ENCODE measurements at places on chromosomes 12 and 14.

DNA sequence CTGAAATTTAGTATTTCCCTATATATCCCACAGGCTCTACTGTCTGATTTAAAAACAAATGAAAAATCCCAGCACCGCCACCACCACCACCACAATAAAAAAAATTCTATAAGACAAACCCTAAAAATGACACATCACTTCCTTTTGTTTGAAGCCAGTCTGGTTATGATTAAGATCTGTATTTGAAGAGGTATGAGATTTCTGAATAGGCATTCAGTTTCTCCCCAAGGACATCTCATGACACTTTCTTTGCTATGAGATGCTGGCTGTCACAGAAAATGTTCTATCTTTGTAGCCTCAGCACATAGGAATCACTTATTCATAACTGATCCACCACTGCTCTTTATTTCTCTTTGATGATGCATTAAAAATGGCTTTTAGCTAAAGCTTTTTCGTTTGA is 1071.0 kb downstream of the SLC6A15 start:
- DNase-seq, result no peak

DNA sequence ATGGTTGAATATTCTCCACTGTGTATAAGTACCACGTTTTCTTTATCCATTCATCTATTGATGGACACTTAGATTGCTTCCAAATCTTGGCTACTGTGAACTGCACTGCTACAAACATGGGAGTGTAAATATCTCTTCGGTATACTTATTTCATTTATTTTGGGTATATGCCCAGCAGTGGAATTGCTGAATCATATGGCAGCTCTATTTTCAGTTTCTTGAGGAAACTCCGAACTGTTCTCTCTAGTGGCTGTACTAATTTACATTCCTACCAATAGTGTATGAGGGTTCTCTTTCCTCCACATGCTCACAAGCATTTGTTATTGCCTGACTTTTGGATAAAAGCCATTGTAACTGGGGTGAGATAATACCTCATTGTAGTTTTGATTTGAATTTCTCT is 623.1 kb upstream of the LRFN5 start:
- no peak for DNase-seq

DNA sequence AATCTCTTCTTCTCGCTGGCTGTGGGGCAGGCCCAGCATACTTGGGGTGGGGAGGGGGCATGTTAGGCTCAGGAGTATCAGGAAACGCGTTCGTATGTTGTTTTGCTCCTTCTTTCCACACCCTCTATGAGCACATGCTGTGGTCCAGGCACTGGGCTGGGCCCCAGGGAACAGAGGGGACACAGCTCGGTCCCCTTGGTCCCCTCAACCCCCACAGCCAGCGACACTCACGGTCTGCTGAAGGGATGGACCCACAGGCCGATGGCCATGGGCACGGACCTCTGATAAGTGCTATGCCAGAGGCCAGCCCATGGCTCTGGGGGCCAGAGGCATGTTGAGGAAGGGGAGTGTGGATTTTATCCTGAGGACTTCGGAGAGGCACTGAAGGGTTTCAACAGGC is 6.2 kb downstream of the IFI27 start:
- DNase-seq, result no peak

DNA sequence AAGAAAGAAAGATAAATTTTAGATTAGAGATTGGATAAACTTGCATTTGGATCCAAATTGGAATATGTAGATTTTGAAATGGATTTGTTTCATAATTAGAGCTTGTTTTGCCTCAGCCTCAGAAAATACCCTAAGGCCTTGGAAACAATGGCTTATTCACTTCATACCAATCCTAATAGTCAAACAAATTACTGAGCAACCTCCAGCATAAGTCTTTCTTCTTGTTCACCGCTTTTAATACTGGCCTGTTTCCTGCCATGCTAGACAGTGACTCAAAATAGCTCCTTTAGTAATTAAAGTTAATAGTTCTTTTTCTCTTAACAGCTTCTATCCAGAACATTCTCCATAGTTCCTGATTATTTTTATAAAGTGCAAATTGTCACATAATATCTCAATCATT is 110.9 kb upstream of the DNM1L start:
- no peak for DNase-seq

DNA sequence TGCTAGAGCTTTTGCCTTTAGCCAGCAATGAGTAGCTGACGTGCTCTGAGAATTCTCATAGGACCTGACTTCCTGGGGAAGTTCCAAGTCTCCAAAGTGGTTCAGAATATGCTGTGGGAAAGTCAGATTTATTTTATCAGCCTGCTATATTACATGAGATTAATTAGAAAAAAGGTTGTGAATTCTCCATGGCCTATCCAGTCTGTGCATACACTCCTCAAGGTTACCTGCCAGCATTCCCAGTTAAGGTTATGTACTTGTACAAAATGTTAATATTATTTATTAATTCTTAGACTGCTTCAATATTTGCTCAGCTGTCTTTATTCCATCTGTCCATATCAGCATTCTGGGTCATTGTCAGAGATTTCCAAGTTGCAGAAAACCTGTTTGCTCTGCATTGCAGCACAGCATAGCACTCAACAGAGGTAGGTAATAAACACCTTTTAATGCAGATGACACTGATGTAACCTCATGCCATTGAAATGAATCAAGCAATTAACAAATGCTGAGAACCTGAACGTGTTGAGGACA is 2.7 kb upstream of the SEL1L start:
- no peak for DNase-seq

- no peak for DNase-seq
Measured at GRCh38 chr14:22811722-22812121, 3.5 kb downstream of the SLC7A7 start.

DNA sequence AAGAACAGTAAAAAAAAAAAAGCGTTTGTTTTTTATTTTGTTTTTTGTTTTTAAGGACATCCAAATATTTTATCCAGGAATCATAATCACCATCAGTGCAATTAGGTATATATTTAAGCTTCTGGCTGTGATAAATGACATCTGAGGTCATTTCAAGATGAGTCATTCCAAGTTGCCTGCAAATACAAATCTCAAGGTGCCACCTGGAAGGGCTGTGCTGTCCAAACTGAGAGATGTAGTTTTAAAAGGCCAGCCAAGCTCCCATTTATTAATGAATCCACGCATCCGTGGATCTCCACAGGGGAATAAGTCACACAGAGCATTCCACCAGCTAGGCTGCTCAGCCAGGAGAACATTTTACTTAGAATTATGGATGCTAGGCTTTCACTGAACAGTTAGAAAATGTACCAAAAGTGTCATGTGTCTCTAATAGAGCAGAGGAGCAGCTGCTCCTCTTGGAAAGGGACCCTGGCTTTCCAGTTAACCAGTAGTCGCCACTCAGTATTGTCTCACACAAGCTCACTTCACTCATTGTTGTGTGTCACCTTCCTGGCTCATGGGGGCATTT is 1151.4 kb upstream of the TMEM132C start:
- DNase-seq, result no peak

GRCh38 chr14:69532561-69533340 is 41.9 kb downstream of the CCDC177 start:
- no peak for DNase-seq

DNA sequence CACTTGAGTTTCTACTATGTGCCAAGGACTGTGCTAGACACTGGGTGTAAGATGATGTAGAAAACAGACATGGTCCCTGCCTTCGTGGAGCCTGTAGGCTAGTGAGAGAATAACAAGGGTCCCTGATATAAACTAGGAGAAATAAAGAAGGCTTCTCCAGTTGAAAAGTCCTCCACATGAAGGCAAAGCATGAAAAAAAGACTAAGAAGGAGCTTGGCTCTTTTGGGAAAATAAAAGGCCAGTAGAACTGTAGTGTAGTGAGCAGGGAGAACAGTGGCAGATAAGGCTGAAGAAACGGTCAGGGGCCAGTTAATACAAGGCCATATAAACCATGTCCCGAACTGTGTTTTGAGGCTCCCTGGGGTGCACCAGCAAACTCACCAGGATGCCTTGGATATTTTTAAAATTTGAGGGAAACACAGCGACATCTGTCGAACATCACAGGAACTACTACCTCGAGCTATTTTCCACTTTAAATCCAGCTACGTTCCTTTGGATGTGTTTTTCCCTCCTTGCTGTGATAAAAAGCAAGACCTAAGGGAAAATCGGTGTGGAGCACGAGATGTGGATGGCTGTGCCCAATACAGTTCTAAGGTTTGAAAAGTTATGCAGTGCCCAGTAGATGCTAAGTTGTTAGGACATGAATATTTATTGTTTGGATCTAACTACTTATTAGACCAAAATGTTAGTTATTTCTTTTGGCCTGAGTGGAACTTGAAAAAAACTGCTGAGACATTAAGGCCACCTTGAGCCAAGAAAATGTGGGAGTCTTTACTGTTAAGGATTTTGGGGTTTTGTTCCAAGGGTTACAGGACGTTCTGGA is 8.5 kb upstream of the CFL2 start:
- DNase-seq, result no peak

- DNase-seq, result no peak
Measured at GRCh38 chr12:92608151-92609091, 94.4 kb upstream of the PLEKHG7 start.

- no peak for DNase-seq
Measured at GRCh38 chr14:92253381-92253894, 69.5 kb upstream of the SLC24A4 start.

GRCh38 chr12:12010277-12011039 is 60.3 kb upstream of the BCL2L14 start:
- no peak for DNase-seq

GRCh38 chr12:6627616-6628015 is 8.1 kb downstream of the LPAR5 start:
- DNase-seq, result no peak

DNA sequence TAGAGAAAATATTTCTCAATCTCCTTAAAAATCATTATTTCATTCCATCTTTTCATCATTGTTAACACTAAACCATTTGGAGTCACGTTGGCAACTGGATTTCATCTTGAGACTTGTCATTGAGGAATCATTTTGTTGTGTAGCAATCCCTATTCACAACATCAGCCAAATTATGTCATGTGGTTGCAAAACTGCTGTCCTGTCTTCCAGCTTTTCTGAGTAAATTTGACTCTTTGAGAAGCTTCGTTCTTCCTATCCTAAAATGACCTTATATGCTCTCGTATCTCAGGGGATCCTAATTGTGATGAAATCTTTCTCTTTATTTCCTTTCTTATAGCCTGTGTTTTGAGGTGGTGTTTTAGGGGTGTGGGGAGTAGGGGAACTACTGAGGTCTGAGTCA is 30.6 kb upstream of the KICS2 start:
- no peak for DNase-seq

DNA sequence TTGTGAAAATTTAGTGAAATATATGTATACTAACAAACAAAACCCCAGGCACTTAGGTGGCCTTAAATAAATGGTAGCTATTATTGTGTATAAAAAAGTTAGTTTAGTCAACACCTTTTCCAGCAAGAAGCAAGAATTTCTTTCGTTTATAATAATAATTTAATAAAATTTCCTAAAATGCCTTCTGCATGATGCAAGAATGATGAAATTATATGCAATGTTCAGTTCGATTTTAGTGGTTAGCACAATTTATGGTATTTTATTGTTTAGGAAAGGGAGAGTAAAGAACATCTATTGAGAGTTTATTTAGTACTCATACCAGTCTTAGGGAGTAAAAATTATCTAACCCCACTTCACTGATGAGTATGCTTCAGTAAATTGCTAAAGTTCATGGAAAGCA is 290.8 kb downstream of the APAF1 start:
- DNase-seq, result no peak

DNA sequence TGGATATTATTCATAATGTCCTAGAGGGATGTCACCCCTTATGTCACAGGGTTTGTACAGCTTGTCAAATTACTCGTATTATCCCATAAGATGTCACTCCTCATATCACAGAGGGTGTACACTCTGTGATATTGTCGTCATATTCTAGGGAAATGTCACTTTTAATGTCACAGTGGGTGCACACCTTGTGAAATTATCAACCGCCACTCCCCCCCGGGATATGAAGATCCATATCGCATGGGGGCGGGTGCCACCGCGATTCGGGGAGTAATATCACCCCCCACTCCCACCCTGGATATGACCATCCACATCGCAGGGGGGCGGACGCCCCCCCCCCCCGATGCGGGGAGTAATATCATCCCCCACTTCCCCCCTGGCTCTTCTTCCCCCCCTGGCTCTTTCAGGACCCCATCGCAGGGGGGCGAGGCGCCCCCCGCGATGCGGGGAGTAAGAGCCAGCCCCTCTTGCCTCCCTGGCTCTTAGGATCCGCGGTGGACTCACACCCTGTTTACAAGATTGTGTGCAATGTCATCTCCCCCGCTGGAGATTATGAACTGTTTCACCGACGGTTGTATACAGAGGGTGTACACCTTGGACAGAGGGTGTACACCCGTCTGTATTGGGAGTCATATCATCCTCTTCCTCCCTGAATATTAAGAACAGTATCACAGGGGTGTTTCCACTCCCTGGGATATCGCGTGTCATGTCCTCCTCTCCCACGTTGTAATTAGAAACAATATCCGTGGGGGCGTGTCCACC is 92.8 kb downstream of the FRMD6 start:
- no peak for DNase-seq

DNA sequence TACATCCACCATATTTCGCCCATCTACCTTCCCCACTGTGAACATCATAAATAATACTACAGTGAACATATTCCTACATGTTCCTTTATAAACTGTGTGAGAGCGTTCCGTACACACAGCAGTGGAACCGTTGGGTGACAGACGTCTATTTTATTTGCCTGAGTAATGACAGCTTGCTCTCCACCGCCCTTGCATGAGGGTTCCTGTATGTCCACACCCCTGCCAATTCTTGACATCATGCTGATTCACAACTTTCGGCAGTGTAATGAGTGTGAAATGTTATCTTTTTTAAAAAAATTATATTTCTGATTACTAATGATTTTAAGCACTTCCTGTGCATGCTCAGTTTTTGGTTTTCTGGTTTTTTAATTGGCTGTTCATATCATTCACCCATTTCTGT is 4.3 kb upstream of the RAD52 start:
- no peak for DNase-seq

GRCh38 chr12:20527417-20528163 is 159.3 kb downstream of the PDE3A start:
- no peak for DNase-seq

- DNase-seq, result no peak
Measured at GRCh38 chr14:74586681-74587362, 25.2 kb downstream of the LTBP2 start.

DNA sequence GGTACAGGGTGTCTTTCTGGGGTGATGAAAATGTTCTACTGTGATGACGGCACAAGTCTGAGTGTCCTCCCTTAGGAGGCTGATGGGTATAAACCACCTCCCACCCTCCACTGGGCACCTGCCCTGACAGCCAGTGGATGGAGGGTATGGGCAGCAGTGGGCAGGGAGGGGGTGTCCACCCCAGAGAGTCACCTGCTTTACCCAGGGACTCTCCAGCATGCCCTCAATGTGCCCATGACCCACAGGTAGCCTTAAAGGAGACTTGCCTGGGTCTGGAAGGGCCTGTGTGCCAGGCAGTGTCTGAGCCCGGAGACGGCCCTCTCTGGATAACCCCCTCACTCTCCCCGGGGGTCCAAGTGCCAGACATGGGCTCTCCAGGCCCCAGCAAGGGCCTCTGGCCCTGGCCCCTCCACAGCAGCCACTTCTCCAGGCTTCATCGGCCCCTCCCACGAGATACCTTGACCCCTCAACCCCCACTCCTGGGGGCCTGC is 38.8 kb downstream of the CCNK start:
- DNase-seq, result no peak

Data from stimulated activated CD8-positive, alpha-beta memory T cell treated with anti-CD3 and anti-CD28 coated beads, Interleukin-7, amount 100 ng/mL, for 1 hour (primary cell).